ENCODE measurements at places on chromosomes 6 and 20.

DNA sequence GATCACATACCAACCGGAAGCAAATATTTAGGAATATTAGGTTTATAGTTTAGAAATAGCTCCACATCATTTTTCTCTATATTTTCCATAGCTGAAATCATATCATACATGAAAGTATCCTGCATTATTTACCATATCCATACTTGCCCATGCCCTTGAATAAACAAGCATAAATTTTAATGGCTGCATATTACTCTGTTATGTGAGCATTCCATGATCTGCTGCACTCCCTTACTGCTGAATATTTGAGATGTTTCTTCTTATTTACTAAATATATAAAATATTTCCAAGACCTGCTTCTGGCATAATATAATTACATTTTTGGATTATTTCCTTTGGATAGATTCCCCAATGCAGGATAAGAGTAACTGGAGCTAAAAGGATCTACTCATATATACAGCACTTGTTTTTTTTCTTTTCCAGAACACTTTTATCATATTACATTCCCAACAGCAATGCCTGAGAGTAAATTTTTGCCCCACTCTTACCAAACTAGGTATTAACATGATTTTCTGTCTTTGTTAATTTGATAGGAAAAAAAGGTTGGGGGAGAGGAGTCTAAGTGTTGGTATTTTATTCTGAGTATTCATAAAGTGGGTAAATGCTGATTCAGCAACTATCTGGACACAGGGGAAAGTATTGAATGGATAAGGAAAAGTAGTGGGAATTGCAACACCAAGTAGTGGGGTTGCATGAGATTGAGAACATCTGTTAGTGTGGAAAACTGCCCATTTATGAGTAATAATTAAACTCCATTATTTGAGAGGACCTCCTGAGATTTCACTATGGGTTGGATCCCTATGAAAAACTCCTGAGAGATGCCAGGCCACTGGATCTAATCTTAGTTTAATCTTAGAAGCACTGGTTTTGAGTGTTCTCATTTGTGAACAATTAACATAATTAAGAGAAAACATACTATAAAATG, 76.0 kb downstream of the MAN1A1 start:
- DNase-seq = no peak

GRCh38 chr6:17965397-17965796, 22.0 kb downstream of the KIF13A start:
- no peak for DNase-seq

- DNase-seq = no peak
These were observed 82.6 kb upstream of the CCN6 start for GRCh38 chr6:111971181-111971841.

GRCh38 chr6:41182069-41183034, 18.6 kb downstream of the TREML2 start:
- peak; percentile 62 for DNase-seq

- peak; percentile 31 for DNase-seq
These were observed 206.2 kb upstream of the MYLIP start for GRCh38 chr6:15922510-15923250.

GRCh38 chr6:19492636-19493405, 344.3 kb upstream of the ID4 start:
- DNase-seq = no peak

- no peak for DNase-seq
These were observed 68.6 kb downstream of the TRAM2 start for GRCh38 chr6:52508261-52508739.

DNA sequence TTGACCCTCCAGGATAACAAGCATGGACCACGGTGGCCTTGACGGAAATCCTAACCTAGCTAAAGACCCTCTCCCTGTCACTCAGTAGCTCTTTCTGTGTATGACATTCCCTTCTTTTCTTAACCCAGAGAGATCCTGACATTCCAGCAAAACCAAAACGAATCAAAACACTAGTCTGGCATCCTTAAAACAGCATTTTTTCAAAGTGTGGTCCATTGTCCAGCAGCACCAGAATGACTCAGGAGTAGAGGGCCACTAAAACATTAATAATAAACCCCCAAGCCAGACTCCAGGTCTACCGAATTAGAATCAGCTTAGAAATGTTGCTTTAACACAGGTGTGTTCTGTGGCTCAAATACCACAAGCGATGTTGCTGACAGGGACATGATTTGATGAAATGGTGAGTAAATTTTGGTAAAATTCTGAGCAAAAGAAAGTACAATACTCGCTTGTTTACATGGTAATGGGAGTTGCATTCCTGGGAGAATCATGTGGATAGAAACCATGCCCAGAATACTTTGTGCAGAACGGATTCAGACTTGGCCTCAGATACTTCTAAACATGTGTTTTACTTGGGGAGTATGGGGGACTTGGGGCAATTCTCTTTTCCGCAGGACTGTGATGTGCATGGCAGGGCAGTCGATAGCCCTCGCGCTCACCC, 174.2 kb upstream of the KCNG1 start:
- no peak for DNase-seq

Measured in PC-3 (cell line).